ENCODE measurements at places on chromosomes 11 and 22.

DNA sequence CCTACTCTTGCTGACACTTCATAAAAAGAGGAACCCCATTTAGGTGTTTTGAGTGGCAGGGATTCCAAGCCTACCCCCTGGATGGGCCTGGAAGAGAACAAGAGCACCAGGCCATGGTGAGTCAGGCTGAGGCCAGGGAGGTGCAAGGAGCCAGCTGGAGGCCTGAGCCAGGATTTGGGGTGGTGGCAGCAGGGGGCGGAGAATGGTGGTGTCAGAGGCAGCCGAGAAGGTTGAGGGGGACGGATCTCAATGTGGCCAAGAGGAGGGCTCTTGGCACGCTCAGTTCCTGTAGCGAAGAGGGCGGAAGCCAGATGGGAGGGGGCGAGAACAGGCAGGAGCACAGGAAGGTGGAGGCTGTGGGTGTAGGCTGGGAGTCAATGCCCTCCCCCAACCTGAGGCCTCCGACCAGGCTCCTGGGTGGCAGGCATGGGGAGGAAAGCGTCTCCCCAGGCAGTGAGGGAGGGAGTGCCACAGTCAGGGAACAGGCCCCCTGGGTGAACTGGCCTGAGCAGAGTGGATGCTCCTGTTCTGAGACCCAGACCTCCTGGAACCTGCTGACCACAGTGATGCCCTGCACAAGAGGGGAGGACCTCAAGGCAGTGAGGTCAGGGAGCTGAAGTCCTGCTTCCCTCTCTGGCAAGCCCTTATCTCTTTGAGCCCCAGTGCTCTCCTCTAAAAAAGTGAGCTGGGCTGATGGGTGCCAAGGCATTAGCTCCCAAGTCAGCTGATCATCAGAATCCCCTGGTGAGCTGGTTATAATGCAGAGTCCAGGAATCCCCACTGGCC, 13.9 kb downstream of the RTN4RL2 start:
- H3K36me3 ChIP-seq: no peaks in the 10 kb centered on the region
- peaks cover 36% of the 10 kb centered on the region for H3K4me1 ChIP-seq
- DNase-seq: peak; percentile 37
- no peak overlapping the region for H3K4me3 ChIP-seq
- peak overlapping the region; percentile 37 for H3K27ac ChIP-seq

GRCh38 chr11:132648851-132649250, 883.5 kb downstream of the OPCML start:
- no peaks in the 10 kb centered on the region for H3K27me3 ChIP-seq
- no peaks in the 10 kb centered on the region for H3K4me1 ChIP-seq
- H3K36me3 ChIP-seq: no peaks in the 10 kb centered on the region
- DNase-seq: no peak
- no peak overlapping the region for H3K4me3 ChIP-seq

DNA sequence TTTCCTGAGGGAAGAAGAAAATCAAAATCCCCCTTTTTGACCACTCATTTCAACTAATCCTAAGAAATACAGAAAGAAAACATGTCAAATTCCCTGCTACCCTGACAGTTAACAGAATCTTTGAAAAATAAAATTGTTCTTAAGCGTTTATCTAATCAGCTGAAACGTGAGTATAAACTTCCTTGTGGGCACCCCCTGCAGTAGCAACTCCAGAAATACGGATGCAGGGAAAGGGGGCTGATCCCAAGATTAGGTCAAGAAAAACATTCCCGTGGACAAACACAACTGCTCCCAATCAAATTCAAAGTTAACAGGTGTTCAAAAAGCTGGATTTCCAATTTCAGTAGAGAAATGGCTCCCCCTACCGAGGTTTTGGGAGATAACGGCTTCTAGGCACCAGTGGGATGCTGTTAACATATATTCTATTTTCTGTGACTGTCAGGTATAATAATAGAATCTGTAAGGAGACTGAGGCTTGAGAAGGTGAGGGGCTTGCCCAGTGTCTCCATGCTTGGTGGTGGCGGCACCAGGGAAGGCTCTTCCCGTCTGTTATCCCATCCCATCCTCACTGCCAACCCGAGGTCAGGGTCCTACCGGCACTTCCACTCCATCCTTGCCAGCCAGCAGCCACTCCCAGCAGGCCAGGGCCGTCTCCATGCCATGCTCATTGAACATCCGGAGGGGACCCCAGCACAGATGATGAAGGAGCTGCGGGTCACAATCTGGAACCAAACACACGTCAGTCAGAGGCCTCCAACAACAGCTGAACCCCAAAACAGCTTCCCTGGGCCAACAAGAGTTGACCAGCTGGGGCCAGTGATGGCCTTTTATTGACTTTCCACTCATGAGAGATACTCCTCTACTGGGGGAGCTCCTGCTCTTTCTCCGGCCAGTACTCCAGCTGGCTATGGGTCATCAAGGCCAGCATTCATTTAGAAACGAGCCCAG, 32.0 kb upstream of the SERPIND1 start:
- no peak for DNase-seq
- peaks cover 55% of the 10 kb centered on the region for H3K36me3 ChIP-seq
- no peak overlapping the region for H3K27ac ChIP-seq
- H3K4me1 ChIP-seq: no peaks in the 10 kb centered on the region
- H3K27me3 ChIP-seq: no peaks in the 10 kb centered on the region

DNA sequence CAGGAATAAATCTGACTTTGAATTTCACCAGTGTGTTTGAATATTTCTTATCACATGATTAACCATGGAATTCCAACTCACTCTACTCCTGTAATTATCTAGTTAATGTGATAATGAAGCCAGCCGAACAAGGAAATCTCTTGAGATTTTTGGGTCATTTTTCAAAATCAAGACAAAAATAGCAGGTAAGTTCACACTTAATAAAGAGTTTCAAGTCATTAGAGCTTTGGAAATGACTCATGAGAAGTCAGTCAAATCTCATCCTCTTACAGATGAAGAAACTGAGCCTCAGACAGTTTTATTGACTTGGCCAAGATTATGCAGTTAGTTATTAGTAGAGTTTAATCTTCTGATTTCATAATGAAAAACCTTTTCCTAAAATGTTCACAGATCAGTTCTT, 148.8 kb downstream of the ARHGAP42 start:
- no peaks in the 10 kb centered on the region for H3K36me3 ChIP-seq
- no peak overlapping the region for H3K4me3 ChIP-seq
- no peak for DNase-seq
- no peaks in the 10 kb centered on the region for H3K4me1 ChIP-seq

DNA sequence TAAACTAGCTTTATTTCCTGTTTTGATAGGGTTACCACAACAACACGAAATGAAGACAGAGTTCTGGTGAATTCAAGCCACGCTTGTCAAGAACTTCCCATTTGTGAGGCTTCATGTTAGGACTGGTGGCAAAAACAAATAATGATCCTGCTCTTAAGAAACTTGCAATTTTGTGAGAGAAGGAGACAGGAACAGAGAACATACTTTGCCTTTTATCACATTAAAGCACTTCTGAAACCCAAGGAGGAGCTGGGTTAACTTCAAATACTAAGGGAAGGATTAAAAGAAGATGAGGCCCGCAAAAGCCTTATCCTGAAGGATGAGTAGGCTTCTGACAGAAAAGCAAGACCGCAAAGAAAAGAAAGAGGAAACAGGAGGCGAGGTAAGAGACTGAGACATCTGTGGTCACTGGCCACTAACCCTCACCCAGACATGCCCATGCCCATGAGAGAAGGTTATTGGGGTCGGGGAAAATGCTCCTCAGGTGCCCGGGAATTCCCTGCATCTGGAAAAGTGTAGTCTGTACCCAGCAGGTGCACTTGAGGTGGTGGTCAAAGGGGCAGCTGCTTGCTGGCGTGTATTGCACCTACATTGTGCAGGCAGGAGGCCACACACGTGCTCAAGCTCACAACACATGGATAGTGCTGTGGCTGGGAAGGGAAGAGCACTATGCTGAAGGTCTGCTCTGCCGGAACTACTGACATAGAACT, 50.5 kb downstream of the MAPK1 start:
- peak; percentile 33 for DNase-seq
- no peak overlapping the region for H3K4me3 ChIP-seq
- H3K4me1 ChIP-seq: peaks cover 61% of the 10 kb centered on the region
- no peaks in the 10 kb centered on the region for H3K27me3 ChIP-seq
- H3K27ac ChIP-seq: peak overlapping the region; percentile 88
- H3K36me3 ChIP-seq: no peaks in the 10 kb centered on the region

DNA sequence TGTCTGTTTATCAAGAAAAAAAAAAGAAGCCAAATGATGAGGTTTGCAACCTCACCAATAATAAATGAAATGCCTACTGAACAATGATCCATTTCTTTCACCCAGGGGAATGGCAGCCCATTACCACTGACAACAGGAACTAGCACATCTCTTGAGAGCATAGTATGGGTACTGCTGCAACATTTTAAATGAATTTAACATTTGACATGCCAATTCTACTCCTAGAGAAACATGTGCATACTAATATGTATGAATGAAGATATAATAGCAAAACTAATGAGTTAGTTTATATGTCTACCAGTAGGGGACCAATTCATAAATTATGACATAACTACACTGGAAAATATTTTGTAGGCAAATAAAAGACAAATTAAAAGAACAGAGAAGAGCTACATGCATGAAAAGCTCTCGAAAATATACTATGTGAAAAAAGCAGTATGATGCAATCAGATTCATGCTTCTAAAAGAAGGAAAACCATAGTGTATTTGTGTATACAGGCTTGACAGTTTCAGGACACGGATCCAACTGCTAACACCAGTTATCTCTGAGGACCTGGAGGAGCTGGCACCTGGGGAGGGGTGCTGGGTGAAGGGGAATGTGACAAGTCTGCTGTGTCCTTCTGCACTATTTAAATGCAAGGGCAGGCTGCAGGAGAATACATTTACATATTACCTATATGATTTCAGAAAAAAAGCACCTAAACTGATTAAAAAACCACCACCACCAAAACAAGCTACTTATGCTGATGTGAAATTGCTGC, 6.9 kb downstream of the SMCO4 start:
- H3K27me3 ChIP-seq: no peaks in the 10 kb centered on the region
- no peak overlapping the region for H3K27ac ChIP-seq
- H3K4me3 ChIP-seq: no peak overlapping the region
- peaks cover 8% of the 10 kb centered on the region for H3K4me1 ChIP-seq

DNA sequence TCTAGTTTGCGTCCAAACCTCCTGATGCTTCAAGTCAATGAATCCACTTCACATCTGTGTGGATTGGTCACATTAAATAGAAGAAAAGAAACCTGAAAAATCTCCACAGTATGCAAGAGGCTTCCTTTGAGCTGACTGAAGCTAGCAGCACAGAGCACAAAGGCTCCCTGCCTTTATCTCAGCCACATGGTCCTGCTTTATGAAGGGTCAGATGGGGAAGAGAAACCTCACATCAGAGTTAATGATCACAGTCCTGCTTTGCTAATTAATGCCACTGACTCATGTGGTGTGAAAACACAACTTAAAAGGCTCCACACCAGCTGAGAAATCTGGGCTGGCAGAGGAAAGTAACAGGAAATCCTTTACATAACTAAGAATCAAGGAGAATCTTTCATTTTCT, 1291.0 kb downstream of the LRRC4C start:
- H3K27ac ChIP-seq: no peak overlapping the region
- no peak overlapping the region for H3K4me3 ChIP-seq
- no peak for DNase-seq
- no peaks in the 10 kb centered on the region for H3K4me1 ChIP-seq
- H3K27me3 ChIP-seq: no peaks in the 10 kb centered on the region
- H3K36me3 ChIP-seq: no peaks in the 10 kb centered on the region

DNA sequence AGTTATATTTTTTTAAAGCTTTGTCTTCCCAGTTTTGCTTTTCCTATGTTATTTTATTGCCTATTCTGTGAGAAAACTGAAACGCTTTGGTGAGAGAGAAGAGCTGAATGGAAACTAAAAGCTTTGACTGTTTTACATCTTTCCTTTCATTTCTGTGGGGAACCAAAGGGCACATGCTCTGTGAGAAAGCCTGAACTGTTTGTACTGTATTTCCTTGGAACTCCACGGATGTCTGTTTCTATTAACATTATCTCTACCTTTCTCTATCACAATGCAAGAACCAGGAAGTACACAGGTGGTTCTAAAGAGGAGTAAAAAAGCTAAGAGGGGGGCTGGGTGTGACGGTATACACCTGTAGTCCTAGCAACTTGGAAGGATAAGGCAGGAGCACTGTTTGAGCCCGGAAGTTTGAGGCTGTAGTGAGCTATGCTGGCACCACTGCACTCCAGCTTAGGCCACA, 43.8 kb downstream of the CELF1 start:
- peaks cover 17% of the 10 kb centered on the region for H3K4me1 ChIP-seq
- H3K4me3 ChIP-seq: no peak overlapping the region
- no peak overlapping the region for H3K27ac ChIP-seq

GRCh38 chr22:38202437-38203089, 769 bp downstream of the MAFF start:
- H3K36me3 ChIP-seq: no peaks in the 10 kb centered on the region
- peak overlapping the region; percentile 99 for H3K27ac ChIP-seq
- H3K4me1 ChIP-seq: peaks cover 53% of the 10 kb centered on the region
- peak overlapping the region; percentile 57 for H3K4me3 ChIP-seq

DNA sequence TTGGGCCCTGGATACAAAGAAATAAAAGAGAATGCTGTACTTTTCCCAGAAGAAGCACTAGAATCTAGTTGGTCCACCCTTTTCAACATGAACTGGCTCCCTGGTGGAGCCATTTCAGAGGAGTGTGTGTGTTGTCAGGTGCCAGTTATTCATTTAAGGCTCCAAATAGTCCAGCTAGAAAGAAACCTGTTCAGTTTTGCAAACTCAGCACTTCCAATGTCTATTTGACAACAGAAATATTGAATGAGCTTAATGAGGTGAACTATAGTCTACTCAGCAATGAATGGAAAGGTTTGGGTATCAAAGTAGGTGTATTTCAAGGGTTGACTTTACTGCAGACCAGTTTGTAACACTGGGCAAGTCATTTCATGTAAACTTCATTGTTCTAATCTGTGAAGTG, 2.1 kb downstream of the OR8D1 start:
- no peaks in the 10 kb centered on the region for H3K4me1 ChIP-seq
- no peak for DNase-seq
- H3K36me3 ChIP-seq: no peaks in the 10 kb centered on the region
- no peaks in the 10 kb centered on the region for H3K27me3 ChIP-seq

DNA sequence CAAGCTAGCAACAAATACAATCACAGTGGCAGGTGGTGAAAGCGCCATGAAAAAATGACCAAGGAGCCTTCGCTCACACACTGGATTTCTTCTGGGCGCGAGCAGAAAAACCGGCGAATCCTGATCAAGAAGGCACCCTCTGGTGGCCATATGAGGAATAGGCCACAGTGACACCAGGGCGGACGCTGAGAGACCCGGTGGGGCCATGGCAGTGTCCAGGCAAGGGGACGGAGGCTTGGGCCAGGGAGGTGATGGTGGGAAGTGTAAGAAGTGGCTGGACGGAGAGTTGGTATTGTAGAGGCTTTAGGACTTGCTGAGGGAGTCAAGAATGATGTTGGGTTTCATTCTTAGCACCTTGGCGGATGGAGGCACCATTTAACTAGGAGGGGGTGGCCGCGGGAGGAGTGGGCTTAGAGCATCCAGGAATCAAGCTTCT, 16.9 kb upstream of the RAC2 start:
- H3K27ac ChIP-seq: no peak overlapping the region
- peaks cover 22% of the 10 kb centered on the region for H3K4me1 ChIP-seq
- peak; percentile 83 for DNase-seq
- no peaks in the 10 kb centered on the region for H3K27me3 ChIP-seq

Measured in natural killer cell (primary cell).